ENCODE measurements at places on chromosomes 16 and 17. TPM values are rescaled to one million over a fixed set of nuclear protein-coding genes. Genes with fewer than 3 reads are reported as not detected.
A peak's percentile ranks its signal among the peaks of the same experiment; 100 is the strongest.

The FOXF1 gene
- total RNA-seq: 3.4 TPM

The SLC6A4 gene
- total RNA-seq: 34.7 TPM

The HOXB4 gene
- total RNA-seq: 14.8 TPM

The SOST gene
- total RNA-seq: not detected

DNA sequence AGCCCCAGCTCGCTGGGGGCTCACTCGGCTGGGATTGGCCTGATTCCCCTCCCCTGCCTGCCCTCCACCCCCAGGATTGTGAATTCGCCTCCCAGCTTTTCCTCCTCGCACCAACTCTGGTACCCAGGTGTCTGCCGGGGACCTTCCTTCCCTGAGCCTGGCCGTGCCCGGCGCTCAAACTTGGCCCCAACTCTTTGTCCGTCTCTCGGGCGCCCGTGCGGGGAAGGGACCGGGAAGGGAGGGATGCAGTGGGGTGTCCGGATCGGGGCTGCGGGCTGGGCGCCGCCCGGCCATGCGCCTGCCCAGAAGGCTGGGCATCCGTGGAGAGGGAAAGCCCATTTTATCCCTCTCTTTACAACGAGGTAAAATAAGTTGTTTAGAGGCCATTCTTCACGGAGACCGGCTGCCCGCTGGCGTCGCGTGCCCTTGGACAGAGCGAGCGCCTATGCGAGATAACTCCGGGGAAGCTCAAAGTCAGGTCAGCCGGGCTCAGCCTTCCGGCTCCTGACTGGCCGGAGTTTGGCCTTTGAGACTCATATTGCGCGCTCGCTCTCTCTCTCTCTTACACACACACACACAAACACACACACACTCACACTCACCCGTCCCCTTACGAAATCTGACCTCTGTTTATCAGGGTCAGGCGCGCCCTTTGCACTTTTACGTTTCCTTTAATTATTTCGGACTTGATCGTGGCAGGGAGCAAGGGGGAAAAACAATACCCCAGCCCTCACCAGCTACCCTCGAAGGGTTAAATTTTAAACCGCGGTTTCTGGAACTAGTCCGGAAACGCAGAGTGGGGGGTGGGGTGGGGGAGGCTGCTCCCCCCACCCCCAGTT is 774 bp upstream of the MAF start:
- no peak for DNase-seq

DNA sequence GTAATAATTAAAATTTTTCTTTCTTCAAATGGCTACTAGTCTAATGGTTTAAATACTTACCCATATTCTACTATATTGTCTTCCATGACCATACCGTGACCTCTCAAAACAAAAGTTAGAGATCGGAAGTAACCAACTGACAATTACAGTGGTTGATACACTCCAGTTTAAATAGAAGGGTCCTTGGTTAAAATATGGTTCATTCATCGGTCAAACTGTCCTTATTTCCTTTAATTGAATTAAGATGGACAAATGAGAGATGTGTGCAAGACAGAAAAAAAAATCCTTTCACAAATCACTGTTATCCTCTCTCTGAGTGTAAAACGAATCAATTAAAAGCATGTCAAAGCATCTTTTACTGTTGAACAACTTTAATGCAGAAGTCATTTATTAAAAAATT is 214.3 kb upstream of the TBX2 start:
- no peak for DNase-seq

- DNase-seq: no peak
These were observed 101.2 kb downstream of the PHKB start for GRCh38 chr16:47562366-47562765.

- no peak for DNase-seq
These were observed 5.4 kb upstream of the CD7 start for GRCh38 chr17:82322526-82323453.

DNA sequence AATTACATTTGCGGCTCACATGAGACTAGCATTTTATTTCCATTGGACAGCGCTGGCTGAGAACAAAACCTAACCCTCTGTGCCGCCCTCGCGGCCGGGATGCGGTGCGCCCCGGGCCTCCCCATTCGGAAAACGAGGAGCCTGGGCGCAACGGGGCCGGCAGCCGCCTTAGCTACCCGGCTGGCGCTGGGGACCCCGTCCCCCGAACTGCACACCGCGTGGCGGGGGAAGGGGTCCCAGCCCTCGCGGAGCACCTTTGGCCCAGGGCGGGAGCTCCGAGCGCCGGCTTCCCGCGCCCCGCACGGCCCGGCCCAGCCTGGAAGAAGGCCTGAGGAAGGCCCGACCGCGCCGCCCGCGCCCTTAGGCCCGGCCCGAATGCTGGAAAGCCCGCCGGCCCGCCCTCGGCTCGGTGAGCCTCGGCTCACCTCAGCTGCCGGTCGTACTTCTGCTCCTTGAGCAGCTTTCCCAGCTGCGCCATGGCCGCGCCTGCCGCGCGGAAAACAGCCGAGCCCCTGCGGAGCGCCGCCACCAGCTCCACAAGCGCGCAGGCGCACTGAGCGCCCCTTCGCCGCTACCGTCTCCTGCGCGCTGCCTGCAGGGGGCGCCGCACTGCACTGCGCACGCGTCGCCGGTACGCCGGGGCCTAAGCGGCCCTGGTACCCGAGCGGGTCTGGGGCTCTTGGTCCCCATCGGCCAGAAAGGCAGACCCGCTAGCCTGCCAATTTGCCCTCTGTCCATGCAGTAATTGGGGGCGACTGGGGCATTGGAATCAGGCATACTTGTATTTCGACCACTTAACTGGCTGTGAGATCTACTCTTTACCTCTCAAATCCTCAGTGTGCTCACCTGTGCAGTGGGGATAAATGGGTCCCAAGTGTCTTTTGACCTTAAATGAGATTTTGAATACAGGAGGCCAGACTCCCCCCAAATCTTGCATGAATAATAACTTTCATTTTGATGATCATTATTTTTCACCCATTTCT is at the start of gene NAE1:
Gene NAE1 (minus strand): TSS at position 555 of the 983 bp plus-strand sequence. CDS start 77 bp downstream, at position 478.
- peak; percentile 96 for DNase-seq

DNA sequence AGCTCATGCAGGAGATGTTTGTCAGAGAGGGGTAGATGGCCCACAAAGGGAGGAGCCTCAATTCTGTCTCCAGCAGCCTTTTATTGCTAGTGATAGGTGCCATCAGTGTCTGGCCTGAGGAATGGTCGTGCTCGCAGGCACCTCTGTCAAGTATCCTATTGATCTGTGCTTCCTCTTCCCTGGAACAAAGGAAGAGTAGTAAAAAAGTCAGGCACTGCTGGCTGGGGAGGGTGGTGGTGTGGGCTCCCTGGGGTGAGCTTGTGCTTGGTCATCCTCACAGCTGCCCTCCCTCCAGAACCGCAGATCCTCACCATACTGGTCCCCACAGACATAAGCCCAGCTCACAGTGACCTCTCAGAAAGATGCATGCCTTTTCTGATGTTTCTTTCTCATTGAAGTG is 15.0 kb upstream of the SALL1 start:
- no peak for DNase-seq

- no peak for DNase-seq
These were observed 70.2 kb downstream of the ARHGAP44 start for GRCh38 chr17:12859520-12859919.

GRCh38 chr17:57956291-57957119 is 1.3 kb upstream of the CUEDC1 start:
- no peak for DNase-seq

DNA sequence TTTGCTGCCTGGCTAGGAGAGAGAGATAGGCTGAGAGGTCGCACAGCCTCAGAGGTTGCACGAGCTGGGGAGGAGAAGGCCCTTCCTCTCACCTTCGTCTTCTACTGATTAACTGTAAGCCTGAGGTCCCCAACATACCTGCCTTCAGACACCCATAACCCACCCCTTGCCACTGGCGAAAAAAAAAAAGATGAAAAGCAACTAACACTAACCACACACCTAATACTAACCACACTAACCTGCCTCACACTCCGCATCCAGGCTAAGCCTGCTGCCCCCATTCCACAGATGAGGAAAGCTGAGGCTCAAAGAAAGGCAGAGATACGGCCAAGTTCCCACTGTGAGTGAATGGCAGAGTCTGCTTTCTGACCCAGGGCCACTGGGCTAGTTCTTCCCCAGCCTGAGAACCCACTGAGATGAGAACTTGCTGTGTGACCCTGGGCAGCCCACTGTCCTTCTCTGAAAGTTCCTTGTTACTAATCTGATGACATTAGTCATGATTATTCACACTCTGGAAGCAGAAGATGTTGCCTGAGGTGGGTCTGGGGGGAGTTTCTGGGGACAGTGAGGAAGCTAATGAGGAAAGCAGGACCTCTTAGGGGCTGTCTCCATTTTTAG is 4.6 kb downstream of the IL21R start:
- DNase-seq: no peak

DNA sequence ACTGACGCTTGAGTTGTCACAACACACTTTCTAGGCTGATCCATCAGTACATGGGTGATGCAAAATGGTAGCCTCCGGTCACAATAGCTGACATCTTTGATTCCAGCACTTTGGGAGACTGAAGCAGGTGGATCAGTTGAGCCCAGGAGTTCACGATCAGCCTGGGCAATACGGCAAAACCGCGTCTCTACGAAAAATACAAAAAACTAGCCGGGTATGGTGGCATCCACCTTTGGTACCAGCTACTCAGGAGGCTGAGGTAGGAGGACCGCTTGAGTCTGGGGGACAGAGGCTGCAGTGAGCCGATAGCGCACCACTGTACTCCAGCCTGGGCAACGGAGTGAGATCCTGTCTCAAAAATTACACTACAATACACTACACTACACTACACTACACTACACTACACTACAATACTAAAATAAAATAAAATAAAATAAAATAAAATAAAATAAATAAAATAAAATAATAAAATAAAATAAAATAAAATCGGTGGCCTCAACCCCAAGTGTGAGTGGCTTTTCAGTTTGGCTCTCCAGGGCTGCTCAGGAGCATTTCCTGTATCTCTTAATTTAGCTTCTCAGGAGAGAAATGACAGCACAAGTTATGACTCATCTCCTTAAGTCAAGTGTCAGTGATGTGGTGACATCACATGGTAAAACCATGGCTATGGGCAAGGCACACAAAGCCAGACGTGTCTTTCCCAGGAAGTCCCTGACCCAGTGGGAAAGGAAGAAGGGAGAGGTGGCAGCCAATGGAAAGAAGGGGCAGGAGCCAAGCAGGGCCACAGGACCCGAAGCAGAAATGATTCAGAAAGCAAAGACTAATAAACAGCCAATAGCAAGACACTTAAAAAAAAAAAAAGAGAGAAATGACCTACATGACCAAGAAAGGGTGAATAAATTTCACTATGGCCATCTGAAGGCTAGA is 75.3 kb upstream of the TBC1D3K start:
- DNase-seq: no peak

GRCh38 chr16:87392821-87393679 is 914 bp downstream of the MAP1LC3B start:
- DNase-seq: no peak

DNA sequence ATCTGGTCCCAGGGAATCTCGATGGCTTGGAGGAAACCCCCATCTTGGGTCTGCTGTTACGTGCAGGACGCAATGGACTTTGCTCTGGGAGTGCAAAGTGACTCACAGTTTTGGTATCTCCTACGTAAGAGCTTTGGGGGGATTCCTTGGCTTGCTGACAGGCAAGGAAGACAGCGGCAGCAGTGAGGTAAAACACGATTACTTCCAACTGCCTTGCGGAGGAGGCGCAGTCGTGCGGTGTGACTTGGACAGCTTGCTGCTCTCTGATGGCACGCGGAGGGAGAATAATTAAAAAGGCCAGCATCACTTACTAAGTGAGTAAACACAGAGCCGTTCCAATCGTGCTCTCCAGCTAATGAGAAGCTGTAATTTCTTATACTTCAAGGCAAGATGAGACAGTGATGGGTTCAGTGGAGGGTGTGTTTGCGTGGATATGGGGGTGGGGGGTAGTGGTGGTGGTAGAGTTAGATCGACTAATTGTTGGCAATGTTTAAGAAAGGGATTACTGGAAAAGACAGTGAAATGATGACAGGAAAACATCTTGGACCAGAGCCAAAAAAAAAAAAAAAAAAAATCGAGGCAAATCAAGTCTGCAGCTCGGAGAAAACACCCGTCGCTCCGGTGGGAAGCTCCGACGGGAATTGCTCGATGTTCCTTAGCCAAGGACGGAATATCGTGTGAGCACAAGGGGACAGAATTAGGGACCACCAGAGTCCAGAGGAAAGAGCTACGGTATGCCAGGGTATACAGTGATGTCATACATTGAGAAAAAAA is 184.8 kb upstream of the ZFHX3 start:
- no peak for DNase-seq

Measured in type B pancreatic cell (in vitro differentiated cells).